B cell (primary cell): ENCODE measurements at places on chromosomes 12 and 14. TPM values are rescaled to one million over a fixed set of nuclear protein-coding genes. Genes with fewer than 3 reads are reported as not detected.

DNA sequence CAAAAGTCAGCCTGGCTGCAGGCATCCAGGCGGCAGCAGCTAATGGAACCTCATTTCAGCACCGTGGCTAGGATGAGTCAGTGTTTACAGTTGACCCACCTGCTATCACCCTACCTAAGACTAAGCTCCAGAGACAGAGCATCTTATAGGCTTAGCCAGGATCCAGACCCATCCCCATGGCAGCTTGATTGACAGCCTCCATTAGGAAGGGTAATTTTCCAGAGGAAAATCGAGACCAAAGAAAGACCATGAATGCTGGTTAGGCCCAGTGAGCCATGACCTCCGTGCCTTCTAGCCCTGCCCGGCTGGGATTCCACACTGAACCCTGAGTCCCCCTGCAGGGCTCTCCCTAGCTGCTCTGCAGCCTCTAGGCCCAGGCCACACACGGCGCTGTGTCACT, 38.7 kb downstream of the TUNAR start:
- DNase-seq = no peak

DNA sequence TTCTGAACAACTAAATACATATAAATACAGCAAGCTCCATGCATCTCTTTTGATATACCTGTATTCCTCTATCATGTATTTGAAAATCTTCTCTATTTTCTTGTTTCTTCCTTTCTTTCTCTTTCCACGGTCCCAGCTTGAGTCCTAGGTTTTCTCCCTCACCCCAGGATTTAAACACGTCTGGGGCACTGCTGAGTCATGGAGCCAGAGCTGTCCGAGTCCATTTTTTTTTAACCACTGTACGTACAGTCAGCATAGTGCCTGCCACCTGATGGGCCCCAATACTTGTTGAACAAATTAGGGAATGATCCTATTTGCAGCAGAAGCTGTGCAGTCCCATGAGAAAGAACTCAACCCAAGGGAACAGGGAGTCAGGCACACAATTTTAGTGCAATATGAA, 158.1 kb downstream of the ATP23 start:
- no peak for DNase-seq

The OR10A7 gene
- not detected in 2 replicates for polyA plus RNA-seq

The DAO gene
- not detected in 2 replicates for polyA plus RNA-seq
